ENCODE measurements at places on chromosomes 7 and 10.

GRCh38 chr10:131160219-131160875 lies 151.2 kb downstream of the TCERG1L start:
- no peak for DNase-seq

DNA sequence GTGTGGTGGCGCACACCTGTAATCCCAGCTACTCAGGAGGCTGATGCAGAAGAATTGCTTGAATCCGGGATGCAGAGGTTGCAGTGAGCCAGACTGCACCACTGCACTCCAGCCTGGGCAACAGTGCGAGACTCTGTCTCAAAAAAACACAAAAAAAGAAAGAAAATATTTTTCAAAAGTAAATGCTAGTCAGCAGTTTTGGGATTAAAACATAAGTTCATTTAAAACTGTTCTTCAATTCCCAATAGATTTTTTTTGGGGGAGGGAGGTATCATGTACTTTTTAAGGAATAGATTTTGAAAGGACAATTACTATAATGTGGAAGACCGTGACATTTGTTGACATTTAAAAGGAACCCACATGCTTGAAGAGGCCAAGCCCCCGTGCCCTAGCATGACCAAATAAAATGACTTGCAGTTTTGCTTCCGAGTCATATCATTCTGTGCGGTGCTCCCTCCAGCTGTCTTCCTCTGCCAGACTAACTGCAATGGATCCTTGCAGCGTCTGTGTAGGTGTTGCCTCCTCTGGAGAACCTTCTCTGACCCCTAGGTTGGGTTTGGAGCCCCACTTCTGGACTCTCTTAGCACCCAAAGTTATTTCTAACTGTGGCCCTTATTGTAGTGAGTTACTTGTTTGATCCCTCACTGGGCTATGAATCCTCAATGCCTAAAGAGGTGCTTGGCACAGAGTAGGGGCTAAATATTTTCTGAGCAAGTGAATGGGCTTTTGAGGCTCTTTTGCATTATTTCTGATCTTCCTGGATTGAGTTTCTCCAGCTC lies 17.4 kb upstream of the HPS1 start:
- DNase-seq, result no peak

DNA sequence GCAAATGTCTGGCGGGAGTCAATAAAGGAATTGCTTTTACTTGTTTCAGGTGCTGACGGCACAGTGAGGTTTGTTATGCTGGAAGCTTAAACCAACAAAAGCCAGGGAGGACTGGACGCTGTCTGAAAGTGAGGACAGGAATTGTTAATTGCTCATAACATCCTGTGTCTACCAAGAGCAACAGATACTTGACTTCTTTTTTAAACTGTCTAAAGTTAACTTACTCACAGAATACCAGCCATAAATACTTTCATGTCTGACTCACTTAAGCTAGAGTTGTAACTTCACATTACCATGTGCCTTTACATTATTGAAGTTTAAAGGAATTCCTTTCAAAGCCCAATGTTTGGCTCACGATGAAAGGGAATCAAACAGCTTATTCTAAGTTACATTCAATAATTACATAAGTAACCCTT lies 252.7 kb upstream of the SHH start:
- no peak for DNase-seq

GRCh38 chr10:133335246-133336117 lies 1.2 kb downstream of the CALY start:
- no peak for DNase-seq

DNA sequence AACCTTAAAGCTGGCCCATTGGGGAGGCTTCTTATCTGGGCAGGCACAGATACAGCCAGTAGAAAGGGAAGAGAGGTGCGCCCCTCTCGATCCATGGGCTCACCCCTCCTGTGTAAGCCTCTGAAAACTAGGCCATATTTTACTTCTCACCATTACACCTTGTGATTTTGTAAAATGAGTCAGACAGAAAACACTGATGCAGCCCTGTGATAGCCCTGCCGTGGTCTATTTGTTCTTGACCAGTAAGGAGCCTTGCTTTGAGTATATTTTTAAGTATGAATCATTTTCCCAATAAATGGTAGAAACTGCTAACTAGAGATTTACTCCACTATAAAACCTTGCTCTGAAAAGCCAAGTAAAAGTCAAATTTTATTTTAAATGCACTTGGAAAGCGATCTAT lies 329.8 kb upstream of the MBL2 start:
- DNase-seq, result no peak

DNA sequence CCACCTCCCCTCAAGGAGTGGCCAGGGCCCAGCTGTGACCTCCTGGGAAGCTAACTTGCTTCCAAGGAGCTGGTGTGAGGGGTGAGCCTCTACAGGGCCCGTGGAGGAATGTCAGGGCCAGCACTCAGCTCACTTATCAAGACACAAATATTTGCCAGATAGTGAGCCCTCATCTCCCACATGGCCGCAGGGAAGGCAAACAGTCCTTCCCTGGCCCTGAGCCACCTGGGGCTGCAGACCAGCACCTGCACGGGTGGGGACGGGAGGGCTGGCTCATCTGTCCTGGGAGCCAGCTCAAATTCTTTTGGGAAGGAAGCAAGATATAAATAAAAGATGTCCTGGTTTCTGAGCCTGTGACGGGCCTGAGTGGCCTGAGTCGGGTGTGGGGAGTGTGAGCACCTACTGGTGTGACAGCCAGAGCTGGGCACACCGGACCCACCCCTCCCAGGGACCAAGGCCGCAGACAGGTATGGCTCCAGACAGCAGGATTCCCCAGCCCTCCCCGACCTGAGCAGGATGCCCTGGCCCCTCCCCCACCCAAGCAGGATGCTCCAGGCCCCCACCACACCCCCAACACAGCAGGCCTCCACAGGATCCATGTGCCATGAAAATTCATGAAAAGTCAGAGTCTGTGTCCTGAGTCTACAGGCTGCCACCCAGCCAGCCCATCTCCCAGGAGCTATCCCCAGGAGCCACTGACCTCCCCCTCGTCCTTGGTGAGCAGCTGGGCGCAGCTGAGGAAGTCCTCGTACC lies 148.0 kb downstream of the MAPK8 start:
- no peak for DNase-seq

DNA sequence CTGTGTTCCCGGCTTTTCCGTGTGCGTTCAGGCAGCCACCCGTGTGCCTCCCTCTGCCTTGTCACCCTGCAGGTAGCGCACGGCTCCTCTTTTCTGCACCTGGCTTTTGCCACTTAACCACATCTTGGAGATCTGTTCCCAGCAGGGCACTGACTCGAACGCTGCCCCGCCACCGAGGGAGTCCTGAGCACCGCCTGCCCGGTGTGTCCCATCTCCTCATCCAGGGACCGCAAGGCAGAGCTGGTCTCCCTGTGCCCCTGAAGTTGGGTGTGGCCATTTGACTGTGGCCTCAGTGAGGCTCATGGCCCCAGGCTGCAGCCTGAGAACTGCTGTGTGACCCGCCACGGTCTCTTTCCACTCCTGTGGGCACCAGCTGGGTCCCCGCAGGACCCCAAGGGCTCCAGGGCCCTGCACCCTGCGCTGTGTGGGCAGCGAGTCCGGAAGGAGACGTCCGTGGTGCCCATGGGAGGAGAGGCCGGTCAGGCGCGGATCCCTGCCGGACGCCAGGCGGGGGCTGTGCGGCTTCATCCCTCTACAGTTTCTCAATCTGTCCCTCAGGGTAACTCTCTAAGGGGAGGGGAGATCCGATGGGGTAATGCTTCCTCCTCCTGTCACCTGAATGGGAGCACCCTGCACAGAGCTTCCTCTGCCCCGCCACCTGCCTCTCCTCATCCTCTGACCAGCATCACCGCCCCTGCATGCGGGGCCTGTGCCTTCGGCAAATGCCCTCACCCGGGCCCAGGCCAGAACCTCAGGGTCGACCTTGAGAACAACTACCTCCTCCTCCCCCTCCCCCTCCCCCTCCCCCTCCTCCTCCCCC lies 1.8 kb upstream of the INTS1 start:
- peak; percentile 46 for DNase-seq

- DNase-seq, result no peak
These were observed 245.6 kb downstream of the BICC1 start for GRCh38 chr10:58758321-58758720.

DNA sequence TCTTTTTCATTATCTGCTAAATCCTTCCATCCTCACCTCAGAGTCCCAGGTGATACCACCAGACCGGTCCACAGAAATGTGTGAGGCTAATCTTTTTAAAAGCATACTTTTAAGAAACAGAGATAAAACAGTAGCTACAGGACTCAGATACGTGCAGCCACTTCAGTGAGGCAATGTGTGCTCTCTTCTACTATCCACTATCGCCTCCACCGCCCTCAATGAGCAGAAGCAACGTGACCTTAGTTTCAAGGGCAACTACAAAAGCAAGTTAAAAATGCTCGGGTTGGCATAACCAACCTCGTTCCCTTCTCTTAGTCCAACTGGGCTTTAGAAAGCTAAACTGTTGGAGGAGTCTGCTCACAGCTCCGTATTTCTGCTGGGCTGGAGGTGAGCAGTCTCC lies 4.2 kb downstream of the FGFR2 start:
- DNase-seq, result no peak

- no peak for DNase-seq
These were observed 44.3 kb downstream of the TET1 start for GRCh38 chr10:68604441-68604840.

DNA sequence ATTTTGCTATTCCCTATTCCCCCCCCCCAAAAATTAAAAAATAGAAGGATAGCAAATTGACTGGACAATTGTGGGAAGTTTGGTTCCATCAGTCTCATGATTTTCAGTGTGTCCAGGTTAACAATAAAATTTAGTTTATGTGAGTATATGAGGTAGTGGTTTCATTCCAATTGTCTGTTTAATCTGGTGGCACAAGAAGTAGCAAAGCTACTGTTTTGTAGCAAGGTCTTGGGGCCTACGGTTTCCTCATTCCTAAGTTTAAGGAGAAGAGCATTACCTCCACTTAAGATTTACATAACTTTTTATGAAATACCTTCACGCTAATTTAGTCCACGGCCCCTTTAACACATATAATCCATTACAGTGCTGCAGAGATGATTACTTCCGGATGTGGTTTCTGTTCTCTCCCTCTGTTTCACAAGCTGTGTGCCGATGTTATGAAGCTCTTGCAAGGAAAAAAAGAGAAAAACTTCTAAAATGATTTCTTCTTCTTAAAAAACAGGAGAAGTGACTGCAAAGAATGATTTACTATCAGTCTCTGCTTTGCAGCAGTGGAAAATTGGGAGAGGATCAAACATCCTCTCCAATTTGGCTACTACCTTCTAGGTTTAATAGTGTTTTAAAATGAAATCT lies 32.7 kb upstream of the NPVF start:
- DNase-seq, result no peak

GRCh38 chr10:92972066-92972870 lies 88.3 kb upstream of the CYP26C1 start:
- no peak for DNase-seq
